NCI-H2029 (cell line): ENCODE measurements at places on chromosomes 2 and 18.

DNA sequence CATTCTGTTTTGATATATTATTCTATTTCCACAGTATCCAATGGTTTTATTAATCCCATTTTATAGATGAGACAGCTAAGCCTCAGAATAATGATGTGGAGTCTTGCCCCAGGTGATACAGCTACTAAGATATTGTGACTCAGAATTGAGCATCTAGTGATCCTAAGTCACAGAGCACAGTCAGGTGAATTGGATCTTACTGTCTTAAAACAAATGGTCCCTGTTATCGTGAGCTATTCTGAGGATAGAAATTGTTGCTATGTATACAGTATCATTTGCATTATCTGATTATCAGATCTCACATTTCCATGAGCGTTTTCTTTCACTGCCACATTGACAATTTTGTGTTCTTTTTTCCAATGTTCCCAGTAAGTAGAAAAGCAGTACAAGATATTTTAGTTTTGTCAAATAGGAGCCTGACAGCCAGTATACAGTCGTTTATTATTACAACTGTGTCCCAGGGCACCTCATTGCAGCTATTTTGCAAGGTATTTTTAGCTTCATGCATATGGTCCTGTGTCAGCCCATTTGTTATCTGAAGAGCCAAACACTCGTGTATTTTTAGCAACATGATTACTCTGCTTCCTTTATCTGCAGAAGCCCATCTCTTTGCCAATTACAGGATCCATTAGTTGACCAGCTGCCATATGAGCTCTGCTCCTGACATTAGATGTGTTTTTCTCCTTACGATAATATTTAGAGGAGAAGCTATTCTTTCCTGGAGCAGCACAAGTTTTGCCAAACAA lies 25.1 kb upstream of the SGPP2 start:
- peak; percentile 82 for DNase-seq

DNA sequence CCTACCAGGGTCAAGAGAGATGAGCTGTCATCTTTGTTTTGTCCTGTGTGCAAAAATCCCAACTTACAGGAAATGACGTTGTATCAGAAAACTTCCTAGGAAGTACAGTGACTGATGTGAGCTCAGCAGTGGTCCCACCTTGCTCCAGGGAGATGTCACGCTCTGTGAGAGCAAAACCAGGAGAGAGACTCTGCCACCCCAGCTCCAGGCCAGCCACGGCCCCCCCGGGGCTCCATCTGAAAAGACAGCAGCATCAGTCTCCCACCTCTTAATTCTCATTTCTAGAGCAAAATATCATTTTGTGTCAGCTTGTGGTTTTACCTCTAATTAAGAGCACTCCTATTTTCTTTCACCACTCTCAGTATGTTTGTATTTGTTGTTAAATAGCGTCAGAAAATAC lies 57.5 kb downstream of the MYL12B start:
- DNase-seq = no peak

DNA sequence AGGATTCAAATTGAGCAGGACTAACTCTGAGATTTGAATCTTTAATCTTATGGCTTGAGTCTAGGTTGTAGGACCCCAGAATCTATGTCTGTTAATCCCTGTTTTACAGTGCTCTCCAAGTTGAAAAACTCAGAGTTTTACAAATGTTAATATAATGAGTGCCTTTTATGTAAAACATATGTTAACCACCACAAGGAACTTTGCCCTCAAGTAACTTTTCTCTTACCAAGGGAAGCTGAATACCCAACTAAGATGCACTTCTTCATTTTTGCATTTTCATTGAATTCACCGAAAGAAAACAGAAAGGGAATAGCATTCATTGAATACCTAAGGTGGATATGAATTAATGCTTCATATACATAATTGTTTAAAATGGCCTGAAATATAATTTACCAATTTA lies 338.1 kb downstream of the RPRM start:
- no peak for DNase-seq

DNA sequence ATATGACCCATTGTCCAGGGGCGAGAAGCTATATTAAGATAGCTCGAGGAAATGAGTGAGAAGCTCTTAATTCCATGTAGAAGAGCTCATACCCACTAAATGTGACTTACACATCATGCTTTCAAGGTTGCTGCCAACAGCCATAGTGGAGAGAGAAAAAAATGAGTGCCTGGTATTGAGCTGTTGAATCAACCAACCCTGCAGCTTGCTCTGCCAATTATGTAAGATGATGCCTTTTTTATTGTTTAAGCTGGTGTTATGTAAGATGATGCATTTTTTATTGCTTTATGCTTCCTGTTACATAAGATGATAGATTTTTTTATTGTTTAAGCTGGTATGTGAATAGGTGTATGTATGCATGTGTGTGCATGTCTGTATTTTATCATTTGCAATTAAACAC lies 228.2 kb downstream of the CCDC178 start:
- DNase-seq = peak; percentile 89

DNA sequence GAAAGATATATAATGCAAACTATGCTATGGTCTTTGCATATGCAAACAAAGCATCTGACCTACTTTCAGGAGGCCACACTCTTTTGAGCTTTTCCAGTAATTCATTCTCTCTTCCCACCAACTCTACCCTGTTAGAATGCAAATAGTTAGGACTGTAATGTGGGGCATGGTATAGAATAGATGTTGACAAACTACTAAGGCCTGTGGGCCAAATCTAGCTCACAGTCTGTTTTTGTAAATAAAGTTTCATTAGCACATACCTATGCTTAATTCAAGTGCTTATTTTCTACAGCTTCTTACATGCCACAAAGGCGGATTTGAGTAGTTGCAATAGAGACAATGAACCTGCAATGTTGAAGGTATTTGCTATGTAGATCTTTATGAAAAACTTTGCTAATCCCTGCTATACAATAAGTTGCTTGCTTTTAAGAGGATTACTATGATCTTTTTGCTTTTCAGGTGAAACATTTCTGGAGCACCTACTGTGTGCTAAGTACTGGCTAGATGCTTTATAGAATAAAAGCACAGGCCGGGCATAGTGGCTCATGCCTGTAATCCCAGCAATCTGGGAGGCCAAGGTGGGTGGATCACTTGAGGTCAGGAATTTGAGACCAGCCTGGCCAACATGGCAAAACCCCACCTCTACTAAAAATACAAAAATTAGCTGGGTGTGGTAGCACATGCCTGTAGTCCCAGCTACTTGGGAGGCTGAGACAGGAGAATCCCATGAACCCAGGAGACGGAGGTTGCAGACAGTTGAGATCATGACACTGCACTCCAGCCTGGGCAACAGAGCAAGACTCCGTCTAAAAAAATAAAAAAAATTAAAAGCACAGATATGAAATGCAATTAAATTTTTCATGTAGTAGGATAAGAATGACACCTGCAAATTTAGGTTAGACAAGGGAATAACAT lies 267.8 kb downstream of the DPP10 start:
- no peak for DNase-seq

- no peak for DNase-seq
Measured at GRCh38 chr2:178873912-178874311, 66.7 kb upstream of the TTN start.
